Activated CD4-positive, alpha-beta T cell treated with anti-CD3 and anti-CD28 coated beads, Interleukin-2, Interleukin-6, amounts not matched to agents 100 ng/mL and 50 ng/mL, durations not matched to agents 16 hours and 8 hours (primary cell): ENCODE measurements at places on chromosomes 2 and 18.
A peak's percentile ranks its signal among the peaks of the same experiment; 100 is the strongest.

DNA sequence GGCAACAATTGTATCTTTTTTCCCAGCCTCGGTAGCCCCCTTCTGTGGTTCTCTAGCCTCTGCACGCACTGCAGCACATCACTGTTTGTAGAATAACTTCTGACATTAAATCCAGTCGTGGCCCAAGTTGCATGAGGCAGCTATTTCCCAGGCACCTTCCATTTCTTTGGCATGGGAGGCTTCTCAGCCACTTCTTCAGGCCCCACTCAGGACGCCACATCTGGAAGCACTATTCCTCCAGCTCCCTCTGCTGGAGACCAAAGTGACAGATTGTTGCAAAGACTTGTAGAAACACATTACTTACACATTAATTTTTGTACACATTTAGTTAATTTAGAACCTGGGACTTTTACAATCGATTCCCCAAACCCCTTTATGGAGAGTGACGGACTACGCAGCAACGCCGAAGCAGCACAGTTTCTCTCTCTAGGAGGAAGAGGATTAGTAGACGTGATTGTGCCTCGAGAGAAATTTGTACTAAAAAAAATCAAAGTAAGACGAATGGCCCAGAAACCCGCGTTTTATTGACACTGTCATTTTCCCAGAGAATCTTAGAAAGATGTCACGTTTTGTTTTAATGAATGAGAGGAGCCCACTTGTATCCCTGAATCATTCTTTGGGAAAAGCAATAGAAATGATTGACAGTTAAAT lies 57.8 kb upstream of the RGPD5 start:
- peak; percentile 30 for DNase-seq

GRCh38 chr2:44119878-44120277 lies 48.8 kb upstream of the PPM1B start:
- DNase-seq, result no peak

GRCh38 chr18:59996370-59996966 lies 96.7 kb downstream of the PMAIP1 start:
- peak; percentile 27 for DNase-seq

- DNase-seq, result no peak
Observed at GRCh38 chr2:162116352-162116751, 35.7 kb downstream of the GCG start.

GRCh38 chr2:236047176-236047575 lies 121.0 kb downstream of the GBX2 start:
- no peak for DNase-seq
